NCI-H526 (cell line): ENCODE measurements at places on chromosomes 5 and 9.

DNA sequence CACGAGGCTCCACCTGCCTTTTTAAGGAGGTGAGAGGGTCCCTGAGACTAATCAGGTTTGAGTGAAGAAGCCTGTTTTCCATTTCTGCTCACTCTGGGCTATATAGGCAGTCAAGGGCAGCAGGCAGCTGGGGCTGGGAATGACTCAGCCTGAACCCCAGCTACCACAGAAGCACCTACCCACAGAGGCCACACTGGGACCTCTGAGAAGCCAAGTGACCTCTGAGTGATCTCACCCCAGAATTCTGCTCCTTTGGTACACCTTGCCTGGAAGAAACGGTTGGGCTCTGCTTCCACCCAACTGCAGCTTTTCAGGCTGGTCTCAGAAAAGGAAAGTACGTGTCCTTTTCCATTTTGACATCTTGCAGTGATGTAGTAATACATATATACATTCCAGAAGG, 6.8 kb downstream of the FAM219A start:
- DNase-seq: no peak

GRCh38 chr5:24642022-24642421, 2.8 kb downstream of the CDH10 start:
- peak; percentile 42 for DNase-seq

- DNase-seq: no peak
These were observed 76.8 kb downstream of the PTPN3 start for GRCh38 chr9:109421026-109421970.

DNA sequence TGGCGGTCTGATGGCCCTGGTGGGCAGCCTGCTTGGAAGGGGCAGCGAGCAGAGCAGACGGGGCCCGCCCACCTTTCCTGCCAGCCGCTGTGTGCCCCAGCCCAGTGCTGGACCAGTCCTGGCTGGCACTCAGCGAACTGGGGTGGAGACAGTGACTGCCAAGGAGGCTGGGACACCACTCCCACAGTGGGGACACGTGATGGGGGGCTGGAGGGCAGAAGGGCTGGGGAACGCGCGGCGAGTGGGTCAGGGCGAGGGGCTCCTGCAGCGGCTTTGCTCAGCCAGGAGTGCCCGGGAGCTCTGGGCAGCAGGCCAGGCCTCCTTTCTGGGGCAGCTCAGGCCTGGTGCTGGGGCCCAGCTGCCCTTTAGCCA, 19.5 kb downstream of the NCS1 start:
- no peak for DNase-seq

DNA sequence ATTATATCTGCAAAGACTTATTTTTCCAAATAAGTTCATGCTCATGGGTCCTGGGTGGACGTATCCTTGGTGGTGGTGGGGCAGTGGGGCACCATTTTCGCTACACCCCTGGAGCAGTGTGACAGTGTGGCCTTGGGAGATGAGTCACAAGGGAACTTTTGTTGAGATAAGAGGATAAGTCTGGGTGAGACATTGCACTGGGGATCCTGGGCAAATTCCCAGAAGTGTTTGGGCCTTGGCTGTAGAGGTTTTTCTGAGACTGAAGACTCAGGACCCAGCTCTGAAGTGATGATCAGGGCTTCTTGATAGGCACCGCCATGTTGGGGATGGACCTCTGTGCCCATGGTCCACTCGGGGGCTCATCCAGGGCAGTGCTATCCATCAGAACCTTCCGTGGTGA, 149.4 kb downstream of the MACROH2A1 start:
- no peak for DNase-seq

- no peak for DNase-seq
These were observed 29.8 kb downstream of the FUBP3 start for GRCh38 chr9:130609163-130609562.

DNA sequence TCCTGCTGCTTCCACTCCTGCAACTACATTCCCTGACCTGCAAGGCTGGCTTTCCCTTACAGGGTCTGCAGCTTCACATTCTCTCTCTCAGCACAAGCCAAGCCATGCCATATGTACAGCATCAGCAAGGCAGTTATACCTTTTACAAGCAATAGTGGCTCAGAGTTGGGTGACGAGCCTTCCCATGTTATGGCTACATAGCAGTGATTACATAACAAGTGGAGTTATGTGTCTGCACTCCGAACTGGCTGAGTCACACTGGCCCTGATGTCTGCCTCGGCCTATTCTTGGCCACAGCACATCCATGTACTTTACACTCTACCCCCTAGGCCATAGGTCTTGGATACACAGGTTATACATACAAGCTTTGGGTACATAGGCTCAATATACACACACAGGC, 52.0 kb upstream of the SNCAIP start:
- no peak for DNase-seq

GRCh38 chr5:151820271-151820670, 48.5 kb downstream of the G3BP1 start:
- DNase-seq: no peak

- DNase-seq: peak; percentile 6
These were observed 14.7 kb downstream of the SLC45A2 start for GRCh38 chr5:33969572-33970452.

DNA sequence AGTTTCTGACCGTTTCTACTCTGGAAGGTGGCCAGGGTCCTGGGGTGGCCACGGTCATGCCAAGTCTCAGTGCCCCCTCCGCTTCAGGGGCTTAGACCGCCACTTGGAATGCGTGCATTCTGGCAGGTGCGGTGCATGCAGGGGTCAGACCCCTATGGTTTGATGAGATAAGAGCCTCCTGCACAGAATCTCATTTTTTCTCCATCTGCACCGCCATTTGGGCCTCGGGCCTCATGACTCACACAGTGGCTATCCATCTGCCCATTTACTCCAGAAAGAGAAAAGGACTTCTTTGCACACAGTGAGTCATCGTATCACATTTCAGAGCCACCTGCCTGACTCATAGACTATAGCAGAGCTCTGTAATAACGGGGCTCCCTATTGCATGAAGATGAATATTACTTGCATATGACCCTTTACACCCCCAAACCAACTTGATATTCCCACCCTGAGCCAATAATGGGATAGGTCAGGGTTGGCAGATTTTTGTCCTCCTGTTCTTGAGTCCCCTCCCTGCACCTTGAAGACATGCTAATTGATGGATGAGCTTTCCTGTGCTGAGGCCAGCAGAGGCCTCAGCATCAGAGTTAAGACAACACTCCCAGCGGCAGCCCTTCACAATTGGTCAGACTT, 157.4 kb downstream of the NR3C1 start:
- DNase-seq: no peak

- DNase-seq: no peak
These were observed 81.2 kb downstream of the ZNF366 start for GRCh38 chr5:72426019-72426418.

DNA sequence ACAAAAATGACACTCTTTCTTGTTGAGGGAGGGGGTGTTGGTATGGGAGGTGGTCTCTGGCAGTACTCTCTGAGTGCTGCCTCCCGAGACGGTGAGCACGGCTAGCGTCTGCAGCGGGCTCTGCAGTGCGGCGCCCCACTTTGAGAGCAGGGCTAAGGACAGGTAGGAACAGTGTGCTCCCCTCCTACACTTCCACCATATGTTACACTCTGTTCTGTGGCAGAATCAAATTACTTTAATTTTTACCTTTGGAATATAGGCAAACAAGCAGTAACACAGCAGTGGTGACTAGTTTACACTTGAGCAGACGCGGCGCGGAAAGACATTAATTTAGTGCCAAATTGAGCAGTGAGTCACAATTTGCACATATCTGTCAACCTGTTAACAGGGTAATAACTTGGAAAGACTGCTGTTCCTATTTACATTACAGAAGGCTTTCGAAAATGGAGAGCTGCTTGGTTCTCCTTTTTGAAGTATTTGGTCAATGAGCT, 136.3 kb downstream of the MED27 start:
- no peak for DNase-seq

- no peak for DNase-seq
These were observed 97.1 kb upstream of the ZNF608 start for GRCh38 chr5:124843596-124843899.

- DNase-seq: no peak
These were observed 12.4 kb downstream of the IFNA1 start for GRCh38 chr9:21452681-21453080.
